Naive B cell (primary cell): ENCODE measurements at places on chromosomes 12 and 14.

DNA sequence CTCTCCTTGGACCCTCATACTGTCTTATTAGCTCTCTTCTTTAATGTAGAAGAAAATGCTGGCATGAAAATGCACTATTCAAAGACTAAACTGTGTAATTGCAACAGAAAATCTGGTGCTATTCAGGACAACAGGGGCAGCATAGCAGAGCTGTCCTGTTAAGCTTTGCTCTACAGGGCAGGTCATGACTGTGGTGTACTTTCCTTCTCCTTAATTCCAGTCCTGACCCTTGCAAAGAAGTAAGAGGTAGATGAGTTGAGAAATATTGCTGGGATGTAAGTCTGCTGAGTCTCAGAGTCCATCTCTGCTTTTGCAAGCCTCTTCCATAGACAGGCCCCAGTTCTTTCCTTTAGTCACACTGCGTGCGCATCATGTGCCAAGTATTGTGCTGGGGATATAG is 52.6 kb upstream of the STK38L start:
- DNase-seq = no peak

GRCh38 chr14:94052662-94053061 is 26.5 kb downstream of the OTUB2 start:
- DNase-seq = no peak

DNA sequence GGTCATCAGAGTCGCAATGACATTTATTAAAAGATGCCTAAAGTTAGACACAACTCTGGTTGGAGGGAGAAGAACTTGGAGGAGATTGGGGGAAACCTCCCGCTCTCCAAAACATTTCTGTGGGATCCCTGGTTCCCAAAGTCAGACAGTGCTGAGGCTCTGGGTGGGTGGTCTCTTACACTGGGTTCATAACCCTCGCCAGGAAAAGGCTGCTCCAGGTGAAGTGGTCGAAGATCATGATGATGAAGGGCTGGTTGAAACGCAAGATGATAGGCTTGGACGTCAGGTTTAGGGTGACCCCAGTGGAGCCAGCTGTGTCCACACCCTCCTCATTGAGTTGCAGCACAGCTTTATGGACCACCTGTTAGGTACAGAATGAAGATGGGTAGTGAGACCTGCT is 11.2 kb upstream of the SERPINA10 start:
- no peak for DNase-seq

- peak; percentile 44 for DNase-seq
Observed at GRCh38 chr12:121110211-121110940, 22.3 kb upstream of the P2RX7 start.

DNA sequence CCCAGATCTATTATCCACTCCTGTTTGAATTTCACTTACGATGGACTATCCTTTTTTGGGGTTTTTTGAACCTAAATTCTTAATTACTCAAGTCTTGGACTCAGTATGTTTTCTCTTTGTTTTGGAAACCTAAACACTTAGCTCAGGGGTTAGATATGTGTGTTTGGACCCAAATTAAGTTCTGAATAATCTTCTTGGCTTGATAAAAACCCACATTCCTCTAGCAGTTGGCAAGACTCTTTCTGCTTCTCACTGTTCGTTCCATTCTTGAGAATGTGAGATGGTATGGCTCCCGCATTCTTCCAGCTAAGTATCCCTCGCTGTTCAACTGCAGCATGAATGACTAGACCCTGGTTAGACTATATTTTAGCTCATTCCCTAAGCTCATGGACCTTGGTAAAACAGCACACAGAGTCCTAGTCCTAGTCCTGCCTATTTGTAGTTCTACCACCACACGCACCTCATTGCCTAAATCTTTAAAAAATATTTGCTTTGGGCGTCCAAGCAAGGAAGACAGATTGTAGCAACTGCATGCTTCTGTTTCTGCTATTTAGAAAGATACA is 860.0 kb downstream of the RPS29 start:
- no peak for DNase-seq

GRCh38 chr12:12508612-12509011 is 54.1 kb downstream of the DUSP16 start:
- no peak for DNase-seq

DNA sequence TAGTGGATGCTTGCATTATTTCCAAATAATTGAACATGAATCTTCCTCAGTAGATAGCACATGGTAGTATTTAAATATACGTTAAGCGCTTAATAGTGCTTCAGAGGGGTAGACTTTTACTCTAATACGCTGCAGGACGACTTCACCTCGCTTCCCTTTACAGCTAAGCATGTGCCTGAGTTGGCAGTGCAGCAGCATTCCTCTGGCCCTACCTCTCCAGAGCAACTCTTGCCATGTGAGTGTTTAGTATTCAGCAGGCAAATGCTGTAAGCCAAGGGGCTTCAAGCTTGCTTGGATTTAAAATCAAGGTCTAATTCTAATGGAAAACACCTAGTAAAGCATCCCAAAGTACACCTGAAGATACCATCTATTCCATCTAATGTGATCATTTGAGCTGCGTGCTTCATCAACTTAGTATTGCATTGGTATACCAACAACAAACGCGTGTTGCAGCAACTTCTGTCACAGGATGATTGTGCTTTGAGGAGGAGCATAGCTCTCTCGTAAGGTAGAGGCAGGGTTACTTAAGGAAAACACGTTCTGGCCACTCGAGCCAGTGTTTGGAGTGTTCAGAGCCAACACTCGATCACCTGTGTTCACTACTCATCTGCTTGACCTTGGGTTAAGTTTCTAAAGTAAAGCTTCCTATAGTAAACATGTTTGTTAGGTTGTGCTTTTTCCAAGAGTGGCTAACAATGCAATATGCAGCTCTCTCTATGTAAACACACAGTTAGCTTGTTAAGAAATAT is 60.6 kb downstream of the PIWIL1 start:
- DNase-seq = no peak

- no peak for DNase-seq
Observed at GRCh38 chr12:121090586-121091514, 41.8 kb upstream of the P2RX7 start.
